Endodermal cell (in vitro differentiated cells): ENCODE measurements at places on chromosomes 1 and 21.

DNA sequence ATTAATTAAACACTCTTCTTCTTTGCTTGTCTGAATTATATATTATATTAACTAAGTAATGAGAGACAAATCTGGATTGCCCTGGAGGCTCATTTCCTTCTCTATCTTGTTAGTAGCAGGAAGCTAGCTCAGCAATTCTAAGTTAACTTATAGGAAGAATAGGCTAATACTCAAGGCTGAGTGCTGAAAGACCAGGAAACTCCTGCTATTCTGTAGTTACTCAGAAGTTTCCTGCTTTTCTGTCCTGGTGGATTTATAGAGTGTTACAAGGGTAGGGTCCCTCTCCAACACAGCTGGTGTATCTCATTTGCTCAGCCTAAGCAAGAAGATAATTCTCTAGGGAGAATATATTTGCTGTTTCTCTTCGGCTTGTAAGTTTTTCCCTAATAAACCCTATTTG, 29.2 kb downstream of the HSPA13 start:
- no peak overlapping the region for H3K27ac ChIP-seq
- no peaks in the 10 kb centered on the region for H3K4me1 ChIP-seq
- DNase-seq, result no peak
- no peaks in the 10 kb centered on the region for H3K27me3 ChIP-seq
- H3K36me3 ChIP-seq, result no peaks in the 10 kb centered on the region
- H3K4me3 ChIP-seq, result no peak overlapping the region

GRCh38 chr21:45507888-45508508, 34.2 kb downstream of the SLC19A1 start:
- peak; percentile 40 for DNase-seq
- H3K27ac ChIP-seq, result no peak overlapping the region
- no peak overlapping the region for H3K4me3 ChIP-seq

- peaks cover 3% of the 10 kb centered on the region for H3K4me1 ChIP-seq
- H3K36me3 ChIP-seq, result no peaks in the 10 kb centered on the region
- no peak for DNase-seq
- H3K27me3 ChIP-seq, result no peaks in the 10 kb centered on the region
- H3K4me3 ChIP-seq, result peak overlapping the region; percentile 93
These were observed 639 bp upstream of the IPO9 start for GRCh38 chr1:201828217-201828819.

DNA sequence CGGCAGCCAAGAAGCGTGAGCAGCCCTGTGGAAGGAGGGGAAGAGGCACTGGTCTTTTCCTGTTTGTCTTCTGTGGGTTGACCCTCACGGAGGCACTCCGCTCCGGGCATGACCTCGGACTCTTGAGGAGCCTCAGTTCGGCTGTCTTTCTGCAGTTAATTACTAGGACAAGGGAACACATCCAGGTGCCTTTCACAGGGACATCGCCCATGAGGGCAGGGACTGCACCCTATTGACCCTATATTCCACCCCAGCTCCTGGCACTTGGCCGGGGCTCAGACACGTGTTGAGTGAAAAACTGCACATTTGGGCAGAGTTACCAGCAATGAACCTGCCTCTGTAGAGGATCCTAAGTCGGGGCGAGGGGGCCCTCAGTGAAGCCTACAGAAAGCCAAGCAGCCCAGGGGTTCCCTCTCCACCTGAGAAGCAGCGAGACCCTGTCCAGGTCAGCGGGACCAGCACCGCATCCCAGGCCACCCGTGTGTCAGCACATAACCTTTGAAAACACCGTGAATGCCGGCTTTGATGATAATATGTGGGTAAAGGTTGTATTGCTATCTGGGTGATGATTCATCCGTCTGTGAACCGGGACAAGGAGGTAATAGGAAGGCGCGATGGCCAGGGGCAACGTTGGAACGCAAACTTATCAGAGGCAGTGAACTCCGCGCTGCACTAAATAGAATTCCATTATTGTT, 161.4 kb upstream of the ARHGEF16 start:
- no peak for DNase-seq
- H3K27me3 ChIP-seq, result no peaks in the 10 kb centered on the region
- H3K36me3 ChIP-seq, result no peaks in the 10 kb centered on the region
- H3K27ac ChIP-seq, result no peak overlapping the region

- no peak for DNase-seq
- no peak overlapping the region for H3K4me3 ChIP-seq
- no peaks in the 10 kb centered on the region for H3K27me3 ChIP-seq
- H3K27ac ChIP-seq, result no peak overlapping the region
- H3K4me1 ChIP-seq, result no peaks in the 10 kb centered on the region
These were observed 80.0 kb downstream of the USP25 start for GRCh38 chr21:15809818-15810217.

DNA sequence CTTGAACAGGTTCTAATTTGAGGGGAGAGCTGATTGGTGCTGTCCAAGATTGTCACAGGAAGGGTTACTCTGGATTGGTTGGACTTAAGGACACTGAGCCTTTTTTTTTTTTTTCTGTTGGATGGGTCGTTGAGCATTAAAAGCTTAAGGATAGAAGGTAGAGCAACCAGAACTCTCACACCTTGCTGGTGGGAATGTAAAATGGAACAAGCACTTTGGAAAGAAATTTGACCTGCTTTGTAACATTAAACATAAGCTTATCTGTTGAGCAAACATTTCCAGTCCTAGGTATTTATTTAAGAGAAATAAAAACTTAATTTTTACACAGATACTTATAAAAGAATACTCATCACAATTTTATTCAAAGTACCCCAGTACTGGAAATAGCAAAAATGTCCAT, 29.8 kb upstream of the PLA2G2A start:
- no peaks in the 10 kb centered on the region for H3K27me3 ChIP-seq
- no peak overlapping the region for H3K27ac ChIP-seq
- no peak for DNase-seq
- no peaks in the 10 kb centered on the region for H3K36me3 ChIP-seq

- no peaks in the 10 kb centered on the region for H3K4me1 ChIP-seq
- peak; percentile 52 for DNase-seq
These were observed 579.9 kb upstream of the BEND5 start for GRCh38 chr1:49356594-49356993.

GRCh38 chr1:147824798-147825197, 64.4 kb upstream of the GJA5 start:
- H3K27me3 ChIP-seq, result peaks cover 56% of the 10 kb centered on the region
- H3K36me3 ChIP-seq, result no peaks in the 10 kb centered on the region
- DNase-seq, result peak; percentile 34
- peaks cover 8% of the 10 kb centered on the region for H3K4me1 ChIP-seq

GRCh38 chr1:46817814-46818213, 19.0 kb downstream of the CYP4B1 start:
- peaks cover 4% of the 10 kb centered on the region for H3K4me1 ChIP-seq
- no peak overlapping the region for H3K4me3 ChIP-seq

GRCh38 chr21:42490720-42491119, 5.3 kb downstream of the RSPH1 start:
- no peak overlapping the region for H3K27ac ChIP-seq
- H3K4me3 ChIP-seq, result no peak overlapping the region
- H3K27me3 ChIP-seq, result no peaks in the 10 kb centered on the region
- H3K36me3 ChIP-seq, result no peaks in the 10 kb centered on the region

- peaks cover 9% of the 10 kb centered on the region for H3K4me1 ChIP-seq
- H3K4me3 ChIP-seq, result no peak overlapping the region
- H3K27ac ChIP-seq, result no peak overlapping the region
- DNase-seq, result no peak
- no peaks in the 10 kb centered on the region for H3K27me3 ChIP-seq
These were observed 3.8 kb upstream of the ATP6V1G3 start for GRCh38 chr1:198544265-198544664.

- peaks cover 26% of the 10 kb centered on the region for H3K27me3 ChIP-seq
- no peak for DNase-seq
- H3K4me1 ChIP-seq, result no peaks in the 10 kb centered on the region
- H3K36me3 ChIP-seq, result no peaks in the 10 kb centered on the region
These were observed 334.1 kb downstream of the RRAGC start for GRCh38 chr1:38525343-38526043.

DNA sequence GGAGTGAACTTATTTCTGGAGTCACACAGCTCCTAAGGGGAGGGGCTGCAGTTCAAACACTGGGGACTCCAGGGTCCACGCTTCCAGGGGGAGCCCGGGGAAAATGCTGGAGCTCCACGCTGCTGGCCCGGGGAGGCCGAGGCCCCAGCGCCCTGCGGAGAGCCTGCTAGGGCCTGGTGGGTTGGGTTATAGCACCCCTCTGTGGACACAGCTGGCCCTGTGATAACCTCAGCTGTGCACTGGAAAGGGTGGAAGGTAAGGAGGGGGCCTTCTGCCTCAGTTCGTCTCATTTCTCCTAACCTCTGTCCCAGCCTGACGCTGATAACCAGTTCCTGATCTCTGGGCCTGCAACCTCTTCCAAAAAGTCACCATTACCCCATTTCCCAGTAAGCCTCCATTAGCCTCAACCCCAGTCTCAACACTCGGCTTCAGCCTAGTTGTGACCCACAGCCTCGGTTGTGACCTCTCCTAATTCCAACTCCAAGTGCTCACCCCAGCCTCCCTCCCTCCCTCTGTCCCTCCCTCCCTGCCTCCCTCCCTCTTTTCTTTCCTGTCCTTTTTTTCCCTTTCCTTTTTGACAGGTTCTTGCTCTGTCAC, 7.1 kb downstream of the NBL1 start:
- no peak overlapping the region for H3K27ac ChIP-seq
- DNase-seq, result peak; percentile 84
- H3K4me1 ChIP-seq, result peaks cover 15% of the 10 kb centered on the region
- no peaks in the 10 kb centered on the region for H3K27me3 ChIP-seq
- no peak overlapping the region for H3K4me3 ChIP-seq
- H3K36me3 ChIP-seq, result peaks cover 20% of the 10 kb centered on the region

GRCh38 chr1:167911413-167911812, 2.5 kb downstream of the ADCY10 start:
- no peaks in the 10 kb centered on the region for H3K4me1 ChIP-seq
- no peak for DNase-seq
- H3K27ac ChIP-seq, result no peak overlapping the region

- no peaks in the 10 kb centered on the region for H3K27me3 ChIP-seq
- no peak for DNase-seq
- H3K27ac ChIP-seq, result no peak overlapping the region
- H3K36me3 ChIP-seq, result no peaks in the 10 kb centered on the region
These were observed 7.7 kb upstream of the HLCS start for GRCh38 chr21:36973986-36974850.

GRCh38 chr1:235783148-235783776, 83.4 kb downstream of the LYST start:
- H3K27me3 ChIP-seq, result no peaks in the 10 kb centered on the region
- H3K27ac ChIP-seq, result no peak overlapping the region
- no peaks in the 10 kb centered on the region for H3K4me1 ChIP-seq
- H3K4me3 ChIP-seq, result no peak overlapping the region

GRCh38 chr1:92933459-92933858, 27.8 kb downstream of the DIPK1A start:
- no peak overlapping the region for H3K27ac ChIP-seq
- DNase-seq, result no peak
- no peaks in the 10 kb centered on the region for H3K27me3 ChIP-seq
- no peaks in the 10 kb centered on the region for H3K4me1 ChIP-seq
- H3K36me3 ChIP-seq, result no peaks in the 10 kb centered on the region

- peaks cover 17% of the 10 kb centered on the region for H3K36me3 ChIP-seq
- H3K4me1 ChIP-seq, result peaks cover 16% of the 10 kb centered on the region
- no peak overlapping the region for H3K4me3 ChIP-seq
- no peak for DNase-seq
These were observed 39.7 kb upstream of the WASF2 start for GRCh38 chr1:27529704-27530018.

DNA sequence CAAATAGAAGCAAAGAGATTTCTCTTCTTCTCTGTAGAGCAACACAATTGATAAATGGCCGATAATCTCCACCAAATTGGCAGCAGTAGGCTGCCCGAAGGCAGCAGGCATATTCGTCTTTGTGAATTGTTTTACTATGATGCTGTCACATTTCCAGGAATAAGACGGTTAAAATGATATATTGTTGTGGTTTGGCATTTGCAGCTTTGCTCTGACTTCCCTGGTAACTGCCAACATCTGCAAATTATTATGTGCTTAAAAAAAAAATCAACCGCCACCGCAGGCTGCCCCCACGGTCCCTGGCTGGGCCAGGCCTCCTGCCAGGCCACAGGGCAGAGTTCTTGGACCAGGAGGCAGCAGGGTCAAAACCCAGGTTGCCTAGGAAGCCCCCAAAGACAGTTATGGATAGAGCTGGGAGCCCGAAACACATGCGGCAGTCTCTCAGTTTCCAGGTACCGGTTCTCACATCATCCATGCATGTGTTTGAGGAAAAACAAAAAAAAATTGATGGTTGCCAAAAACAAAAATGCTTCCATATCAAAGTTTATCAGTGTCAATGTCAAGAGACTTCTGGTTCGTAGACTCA, 179.3 kb downstream of the ETS2 start:
- H3K27ac ChIP-seq, result no peak overlapping the region
- H3K27me3 ChIP-seq, result no peaks in the 10 kb centered on the region
- DNase-seq, result no peak
- H3K4me1 ChIP-seq, result peaks cover 38% of the 10 kb centered on the region
- no peak overlapping the region for H3K4me3 ChIP-seq
- no peaks in the 10 kb centered on the region for H3K36me3 ChIP-seq

DNA sequence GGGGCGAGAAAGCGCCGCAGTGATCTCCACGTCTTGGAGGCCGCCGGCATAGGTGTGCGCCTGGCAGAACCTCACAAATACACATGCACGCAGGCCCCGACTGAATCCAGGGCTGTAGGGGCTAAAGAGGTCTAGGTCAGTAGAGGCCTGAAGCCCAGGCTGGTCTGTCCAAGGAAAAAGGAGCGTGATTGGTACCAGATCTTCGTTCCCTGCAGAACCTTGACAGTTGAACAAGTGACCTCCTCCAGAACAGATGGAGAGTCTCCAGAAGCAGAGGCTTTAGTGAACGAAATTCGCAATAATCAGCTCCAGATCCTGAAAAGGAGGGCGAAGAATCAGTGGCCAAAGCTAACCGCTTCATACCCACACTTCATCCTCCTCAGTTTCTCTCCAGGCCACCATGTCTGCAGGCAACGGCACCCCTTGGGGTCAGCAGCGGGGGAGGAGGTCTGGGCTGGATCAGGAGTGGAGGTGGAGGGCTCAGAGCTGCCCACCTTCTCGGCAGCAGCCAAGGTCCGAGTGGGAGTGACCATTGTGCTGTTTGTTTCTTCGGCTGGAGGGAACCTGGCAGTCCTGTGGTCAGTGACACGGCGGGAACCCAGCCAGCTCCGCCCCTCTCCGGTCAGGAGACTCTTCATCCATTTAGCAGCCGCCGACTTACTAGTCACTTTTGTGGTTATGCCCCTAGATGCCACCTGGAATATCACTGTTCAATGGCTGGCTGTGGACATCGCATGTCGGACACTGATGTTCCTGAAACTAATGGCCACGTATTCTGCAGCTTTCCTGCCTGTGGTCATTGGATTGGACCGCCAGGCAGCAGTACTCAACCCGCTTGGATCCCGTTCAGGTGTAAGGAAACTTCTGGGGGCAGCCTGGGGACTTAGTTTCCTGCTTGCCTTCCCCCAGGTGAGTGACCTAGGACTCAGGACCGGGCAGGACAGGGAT, 749 bp upstream of the PEX11B start:
- peak overlapping the region; percentile 85 for H3K4me3 ChIP-seq
- peaks cover 8% of the 10 kb centered on the region for H3K4me1 ChIP-seq
- no peak overlapping the region for H3K27ac ChIP-seq
- H3K36me3 ChIP-seq, result peaks cover 39% of the 10 kb centered on the region

GRCh38 chr1:28789412-28789811, 22.6 kb upstream of the OPRD1 start:
- H3K36me3 ChIP-seq, result no peaks in the 10 kb centered on the region
- no peak overlapping the region for H3K27ac ChIP-seq
- H3K27me3 ChIP-seq, result no peaks in the 10 kb centered on the region
- no peaks in the 10 kb centered on the region for H3K4me1 ChIP-seq
- no peak overlapping the region for H3K4me3 ChIP-seq
